Fibroblast of the conjunctiva (primary cell): ENCODE measurements at places on chromosomes 7 and 10.

- no peak for DNase-seq
Measured at GRCh38 chr10:72328829-72329204, 25.9 kb downstream of the DNAJB12 start.

DNA sequence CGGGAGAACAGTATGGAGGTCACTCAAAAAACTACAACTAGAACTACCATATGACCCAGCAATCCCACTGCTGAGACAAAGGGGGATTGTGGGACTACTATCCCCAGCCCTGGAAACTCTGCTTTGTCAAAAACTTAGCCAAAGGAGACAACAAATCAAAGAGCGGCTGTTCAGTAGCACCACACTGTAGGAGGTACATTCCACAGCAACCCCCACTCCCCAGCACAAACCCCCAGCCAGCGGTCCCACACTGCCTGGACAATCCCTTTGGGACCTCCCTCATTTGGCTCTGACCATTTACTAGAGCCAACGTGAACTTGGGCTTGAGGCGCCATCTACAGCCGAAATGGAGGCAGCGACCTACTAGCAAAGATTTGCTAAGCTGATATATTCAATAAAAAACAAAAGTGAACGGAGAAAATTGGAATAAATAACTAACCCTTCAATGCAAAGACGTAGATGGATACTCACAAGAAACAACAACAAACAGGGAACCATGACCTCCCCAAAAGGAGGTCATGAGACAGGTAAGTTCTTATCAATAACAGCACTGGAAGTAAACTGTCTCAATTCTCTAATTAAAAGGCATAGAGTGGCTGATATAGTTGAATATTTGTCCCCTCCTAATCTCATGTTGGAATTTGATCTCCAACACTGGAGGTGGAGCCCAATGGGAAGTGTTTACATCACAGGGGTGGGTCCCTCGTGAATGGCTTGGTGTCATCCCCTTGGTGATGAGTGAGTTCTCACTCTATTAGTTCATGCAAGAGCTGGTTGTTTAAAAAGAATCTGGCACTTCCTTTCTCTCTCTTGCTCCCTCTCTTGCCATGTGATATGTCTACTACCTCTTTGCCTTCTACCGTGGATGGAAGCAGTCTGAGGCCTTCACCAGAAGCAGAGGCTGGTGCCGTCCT lies 119.0 kb upstream of the KCNMA1 start:
- DNase-seq = peak; percentile 75

DNA sequence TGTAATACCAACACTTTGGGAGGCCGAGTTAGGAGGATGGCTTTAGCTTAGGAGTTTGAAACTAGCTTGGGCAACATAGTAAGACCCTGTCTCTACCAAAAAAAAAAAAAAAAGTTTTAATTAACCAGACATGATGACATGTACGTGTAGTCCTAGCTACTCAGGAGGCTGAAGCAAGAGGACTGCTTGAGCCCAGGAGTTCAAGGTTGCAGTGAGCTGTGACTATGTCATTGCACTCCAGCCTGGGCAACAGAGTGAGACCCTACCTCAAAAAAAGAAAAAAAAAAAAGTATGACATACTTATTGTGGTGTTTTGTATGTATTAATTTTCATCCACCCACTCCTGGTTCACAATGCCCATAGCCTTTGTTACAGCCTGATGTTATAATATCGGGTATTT lies 69.7 kb downstream of the GSAP start:
- no peak for DNase-seq

- DNase-seq = no peak
Measured at GRCh38 chr10:99631496-99631895, 11.3 kb upstream of the SLC25A28 start.

- no peak for DNase-seq
Measured at GRCh38 chr10:115974816-115975430, 298.1 kb downstream of the GFRA1 start.

- no peak for DNase-seq
Measured at GRCh38 chr10:69662901-69663300, 32.9 kb downstream of the FAM241B start.

DNA sequence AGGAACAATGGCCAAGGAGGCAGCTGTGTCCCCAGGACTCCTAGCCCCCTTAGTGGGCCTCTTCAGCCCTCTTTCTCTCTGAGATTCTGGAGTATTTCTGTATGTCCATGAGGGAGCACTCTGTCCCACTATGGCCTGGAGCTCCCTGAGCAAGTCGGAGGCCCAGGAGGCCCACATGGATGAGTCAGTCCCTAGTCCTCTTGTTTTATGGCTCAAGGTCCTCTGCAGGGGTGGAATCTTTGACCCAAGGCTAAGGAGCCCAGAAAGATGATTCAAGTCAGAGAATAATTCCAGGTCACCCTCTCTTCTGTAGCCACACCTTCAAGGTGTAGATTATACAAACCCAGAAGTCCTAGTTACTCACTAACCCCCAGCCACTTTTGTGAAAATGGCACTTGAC lies 125.6 kb downstream of the PLXNA4 start:
- no peak for DNase-seq

- no peak for DNase-seq
Measured at GRCh38 chr10:129945941-129946760, 17.9 kb downstream of the EBF3 start.

DNA sequence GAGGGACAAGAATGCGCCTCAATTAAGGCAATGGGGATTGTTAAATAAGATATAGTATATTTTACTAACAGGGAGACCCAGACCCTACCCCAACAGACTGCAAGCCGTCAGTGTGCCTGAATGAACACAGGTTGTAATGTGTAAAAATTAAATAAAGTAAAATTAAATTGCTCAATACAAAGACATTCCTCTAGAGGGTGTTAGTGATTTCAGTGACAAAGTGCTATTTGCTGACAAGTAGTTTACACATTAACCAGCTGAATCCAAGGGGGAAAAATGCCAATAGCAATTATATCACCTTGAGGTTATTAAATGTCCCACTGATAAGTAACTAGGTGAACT lies 110.5 kb downstream of the EBF3 start:
- no peak for DNase-seq

DNA sequence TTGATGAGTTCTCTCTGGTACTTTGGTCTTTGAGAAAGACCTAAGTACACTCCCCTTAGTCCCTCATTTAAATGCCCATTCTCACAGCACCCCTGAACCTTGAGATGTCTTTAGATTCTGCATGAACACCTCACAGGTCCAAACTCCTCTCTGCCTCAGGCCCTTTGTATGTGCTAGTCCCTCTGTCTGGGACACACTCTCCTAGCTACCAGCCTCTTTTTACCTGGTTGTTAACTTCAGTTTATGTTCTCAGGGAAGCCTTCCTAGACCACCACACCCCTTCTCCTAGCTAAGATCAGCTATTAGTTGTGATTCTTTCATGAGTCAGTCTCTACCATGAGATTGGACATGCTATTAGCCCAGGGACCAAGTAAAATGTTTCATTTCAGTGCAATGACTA lies 86.4 kb downstream of the PLCE1 start:
- DNase-seq = no peak

DNA sequence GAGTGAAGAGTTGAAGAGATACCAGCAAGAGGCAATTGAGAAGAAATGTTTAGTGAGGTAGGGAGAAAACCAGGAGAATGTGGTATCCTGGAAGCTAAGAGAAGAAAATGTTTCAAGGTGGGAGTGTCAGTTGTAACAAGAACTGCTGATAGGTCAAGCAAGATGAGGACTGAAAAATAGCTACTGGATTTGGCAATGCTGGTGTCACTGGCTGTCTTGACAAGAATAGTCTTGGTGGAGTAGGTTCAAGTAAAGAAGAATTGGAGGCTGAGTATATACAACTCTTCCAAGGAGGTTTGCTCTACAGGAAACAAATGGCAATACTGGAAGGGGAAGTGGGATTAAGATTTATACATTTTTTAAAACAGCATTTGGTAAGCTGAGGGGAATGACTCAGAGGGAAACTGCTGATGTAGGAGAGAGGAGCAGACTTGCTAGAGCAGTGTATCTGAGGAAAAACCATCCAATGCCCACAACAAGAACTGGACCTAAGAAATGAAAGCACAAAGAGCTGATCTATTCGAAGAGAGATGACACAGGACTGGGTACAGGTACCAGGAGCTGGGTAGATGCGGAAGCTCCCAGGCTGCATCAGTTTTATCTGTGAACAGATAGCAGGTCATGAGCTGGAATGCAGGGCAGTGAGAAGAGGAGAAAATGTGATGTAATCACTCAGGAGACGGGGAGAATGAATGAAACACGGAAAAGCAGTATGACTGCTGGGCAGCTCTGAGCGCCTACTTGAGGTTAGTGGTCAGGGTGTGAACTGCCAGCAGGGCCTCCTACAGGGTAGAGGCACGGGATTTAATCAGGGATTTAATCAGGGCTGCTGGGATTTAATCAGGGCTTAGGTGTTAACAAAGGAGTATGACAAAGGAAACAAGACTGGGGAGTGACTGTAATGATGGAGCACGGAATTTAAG lies 34.5 kb downstream of the FAM25A start:
- DNase-seq = no peak

DNA sequence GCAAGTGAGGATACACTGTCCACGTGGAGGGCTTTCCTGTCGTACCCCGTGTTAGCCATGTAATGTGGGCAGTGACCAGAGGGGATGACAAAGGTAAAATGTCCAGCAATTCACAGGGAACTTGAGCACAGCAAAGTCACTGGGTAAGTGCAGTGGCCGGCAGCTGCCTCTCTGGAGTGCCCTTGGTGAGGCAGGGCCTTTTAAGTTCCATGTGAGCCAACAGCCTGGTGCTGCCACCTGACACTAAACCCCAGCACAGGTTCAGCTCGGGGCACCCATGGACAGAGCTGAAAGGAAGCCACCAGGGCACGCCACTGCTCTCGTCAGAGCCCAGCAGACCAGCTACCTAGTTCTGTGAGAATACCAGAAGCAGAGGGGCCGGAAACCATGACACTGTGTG lies 168.3 kb downstream of the PRKAG2 start:
- no peak for DNase-seq

- no peak for DNase-seq
Measured at GRCh38 chr10:46317889-46318288, 31.1 kb downstream of the ANTXRL start.

GRCh38 chr7:101667399-101667798 lies 38.3 kb upstream of the MYL10 start:
- no peak for DNase-seq

GRCh38 chr7:90766814-90767564 lies 170.9 kb downstream of the CDK14 start:
- DNase-seq = peak; percentile 34

DNA sequence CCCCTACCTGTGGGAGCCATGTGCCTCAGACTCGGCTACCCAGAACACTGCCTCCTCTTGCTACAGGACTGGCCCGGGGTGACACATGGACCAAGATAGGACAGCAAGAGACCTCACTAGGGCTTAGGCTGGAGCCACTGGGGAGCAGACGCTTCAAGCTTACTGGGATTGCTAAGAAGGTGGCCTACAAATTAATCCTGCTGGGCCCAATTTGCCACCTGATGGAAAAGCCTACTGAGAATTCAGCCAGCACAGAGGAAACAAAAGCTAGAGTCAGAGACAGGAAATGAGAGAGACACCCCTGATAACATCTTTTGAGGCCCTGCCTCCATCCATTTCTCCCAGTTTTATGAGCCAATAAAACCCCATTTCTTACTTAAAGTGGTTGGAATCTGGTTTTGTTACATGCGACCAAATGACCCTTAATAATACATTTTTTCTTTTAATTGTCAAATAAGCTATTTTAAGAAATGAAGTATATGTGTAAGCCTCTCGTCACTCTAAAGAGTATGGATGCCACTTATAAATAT lies 282.1 kb downstream of the CXCL12 start:
- DNase-seq = no peak

GRCh38 chr7:18667466-18667865 lies 171.9 kb downstream of the HDAC9 start:
- DNase-seq = peak; percentile 27

- no peak for DNase-seq
Measured at GRCh38 chr10:70917635-70918034, 29.3 kb upstream of the PCBD1 start.

GRCh38 chr7:25664593-25664992 lies 436.3 kb upstream of the NPVF start:
- no peak for DNase-seq

DNA sequence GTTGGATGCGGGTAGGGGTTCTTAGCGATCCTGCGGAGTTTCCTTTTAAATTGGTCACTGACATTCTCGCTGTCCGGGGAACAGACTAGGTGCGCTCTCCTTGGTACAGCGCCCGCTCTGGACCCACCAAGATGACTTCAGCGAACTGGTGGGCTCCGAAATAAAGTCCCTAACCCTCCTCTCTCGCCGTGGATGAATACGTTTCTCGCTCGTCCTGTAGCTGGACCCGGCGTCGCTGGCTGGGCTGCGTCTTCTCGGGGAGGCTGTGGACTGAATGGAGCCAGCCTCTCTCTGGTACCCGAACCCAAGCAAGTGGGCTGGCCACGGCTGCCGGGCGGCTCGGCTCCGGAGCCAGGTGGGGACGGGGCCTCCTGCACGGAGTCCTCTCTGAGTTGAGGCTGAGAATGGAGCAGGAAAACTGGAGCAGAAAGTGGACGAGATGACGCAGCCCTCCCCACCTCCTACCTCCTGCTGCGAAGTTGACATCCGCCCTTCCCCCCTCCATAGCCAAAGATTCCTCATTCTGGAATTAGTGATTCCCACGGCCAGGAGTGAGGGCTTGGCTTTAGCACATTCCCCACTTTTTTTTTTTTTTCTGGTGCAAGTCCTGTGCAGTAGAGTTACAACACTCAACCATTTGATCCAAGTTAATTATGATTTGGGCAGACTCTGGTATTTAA lies 1.5 kb downstream of the UNC5B start:
- DNase-seq = peak; percentile 22

GRCh38 chr7:31758755-31759154 lies 71.7 kb downstream of the PPP1R17 start:
- no peak for DNase-seq

DNA sequence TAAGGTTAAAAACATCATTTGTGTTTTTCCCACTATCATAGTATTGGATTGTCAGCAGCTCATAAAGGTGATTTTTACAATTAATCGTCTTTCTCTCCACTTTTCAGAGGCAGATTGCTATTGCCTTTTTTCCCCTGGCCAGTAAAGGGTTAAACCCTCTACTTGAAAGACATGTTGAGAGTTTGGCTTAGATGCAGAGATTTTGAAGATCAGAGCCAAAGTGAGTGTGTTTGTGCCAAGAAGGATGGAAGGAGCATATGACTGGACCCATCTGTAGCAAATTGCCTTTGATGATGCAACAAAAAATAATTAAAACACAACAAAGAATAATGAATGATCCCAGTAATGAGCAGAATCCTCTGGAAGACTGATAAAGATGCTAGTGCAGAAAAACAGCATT lies 373.1 kb downstream of the MALRD1 start:
- no peak for DNase-seq

- no peak for DNase-seq
Measured at GRCh38 chr7:128959296-128959695, 21.6 kb downstream of the IRF5 start.

GRCh38 chr7:158317238-158318205 lies 270.1 kb downstream of the PTPRN2 start:
- no peak for DNase-seq

DNA sequence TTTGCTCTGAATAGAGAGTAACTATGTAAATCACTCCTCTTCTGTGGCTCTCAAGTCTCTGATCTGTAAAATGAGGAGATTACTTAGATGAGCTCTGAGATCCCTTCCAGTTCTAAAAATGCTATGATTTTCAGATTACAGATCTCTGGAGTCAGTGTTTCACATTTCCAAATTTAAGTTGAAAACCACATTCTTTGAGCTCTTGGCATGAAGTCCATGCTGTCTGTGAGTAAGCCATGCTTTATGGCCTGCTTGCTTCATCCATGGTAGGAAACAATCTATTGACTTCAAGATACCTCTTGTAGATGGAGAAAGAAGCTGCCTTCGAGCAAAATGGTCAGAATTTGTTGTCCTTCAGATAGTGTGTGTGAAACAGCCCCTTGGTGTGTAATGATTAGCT lies 64.9 kb downstream of the CELF2 start:
- no peak for DNase-seq

GRCh38 chr7:112708236-112708635 lies 82.0 kb downstream of the TMEM168 start:
- no peak for DNase-seq
